ENCODE measurements at places on chromosomes 1 and 21.

DNA sequence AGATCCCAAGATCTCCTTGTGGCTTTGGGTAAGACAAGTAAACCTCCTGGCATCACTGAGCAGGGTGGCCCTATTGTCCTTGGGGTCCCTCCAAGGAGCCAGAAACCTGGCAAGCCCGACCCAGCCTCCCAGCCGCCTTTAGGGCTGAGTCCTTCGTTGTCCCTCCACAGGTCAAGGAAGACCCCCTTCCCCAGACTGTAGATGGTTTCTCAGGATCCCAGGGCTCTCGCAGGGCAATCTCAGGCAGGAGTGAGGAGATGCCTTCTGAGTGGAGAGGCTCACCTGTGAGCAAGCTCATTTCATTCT is 71.6 kb upstream of the CSF3R start:
- peaks cover 22% of the 10 kb centered on the region for H3K27me3 ChIP-seq
- H3K4me1 ChIP-seq, result no peaks in the 10 kb centered on the region
- no peak for DNase-seq
- H3K4me3 ChIP-seq, result no peak overlapping the region
- H3K36me3 ChIP-seq, result no peaks in the 10 kb centered on the region

GRCh38 chr1:185926588-185926987 is 192.4 kb downstream of the HMCN1 start:
- peaks cover 4% of the 10 kb centered on the region for H3K27me3 ChIP-seq
- H3K4me3 ChIP-seq, result no peak overlapping the region
- H3K36me3 ChIP-seq, result no peaks in the 10 kb centered on the region
- no peak for DNase-seq
- H3K27ac ChIP-seq, result no peak overlapping the region

GRCh38 chr21:34970167-34970500 is 79.0 kb downstream of the RUNX1 start:
- H3K27me3 ChIP-seq, result peaks cover 2% of the 10 kb centered on the region
- peak overlapping the region; percentile 49 for H3K27ac ChIP-seq
- no peak for DNase-seq
- peaks cover 38% of the 10 kb centered on the region for H3K36me3 ChIP-seq

GRCh38 chr21:38798081-38798480 is 7.6 kb upstream of the ETS2 start:
- no peak for DNase-seq
- no peak overlapping the region for H3K4me3 ChIP-seq
- H3K27me3 ChIP-seq, result peaks cover 11% of the 10 kb centered on the region
- H3K4me1 ChIP-seq, result peaks cover 8% of the 10 kb centered on the region
- no peaks in the 10 kb centered on the region for H3K36me3 ChIP-seq

- peaks cover 20% of the 10 kb centered on the region for H3K4me1 ChIP-seq
- H3K27me3 ChIP-seq, result peaks cover 1% of the 10 kb centered on the region
- H3K36me3 ChIP-seq, result peaks cover 49% of the 10 kb centered on the region
- no peak overlapping the region for H3K4me3 ChIP-seq
- no peak for DNase-seq
Observed at GRCh38 chr1:42305639-42306038, 29.4 kb downstream of the FOXJ3 start.

GRCh38 chr1:186078245-186078644 is 296.8 kb downstream of the TPR start:
- H3K27me3 ChIP-seq, result peaks cover 9% of the 10 kb centered on the region
- H3K4me3 ChIP-seq, result no peak overlapping the region
- no peak for DNase-seq
- H3K27ac ChIP-seq, result no peak overlapping the region

GRCh38 chr1:157056269-157056668 is 10.7 kb upstream of the ARHGEF11 start:
- H3K4me1 ChIP-seq, result no peaks in the 10 kb centered on the region
- H3K36me3 ChIP-seq, result no peaks in the 10 kb centered on the region
- H3K4me3 ChIP-seq, result no peak overlapping the region
- H3K27ac ChIP-seq, result no peak overlapping the region
- H3K27me3 ChIP-seq, result peaks cover 57% of the 10 kb centered on the region
